MG63 (cell line): ENCODE measurements at places on chromosomes 6 and 20.

DNA sequence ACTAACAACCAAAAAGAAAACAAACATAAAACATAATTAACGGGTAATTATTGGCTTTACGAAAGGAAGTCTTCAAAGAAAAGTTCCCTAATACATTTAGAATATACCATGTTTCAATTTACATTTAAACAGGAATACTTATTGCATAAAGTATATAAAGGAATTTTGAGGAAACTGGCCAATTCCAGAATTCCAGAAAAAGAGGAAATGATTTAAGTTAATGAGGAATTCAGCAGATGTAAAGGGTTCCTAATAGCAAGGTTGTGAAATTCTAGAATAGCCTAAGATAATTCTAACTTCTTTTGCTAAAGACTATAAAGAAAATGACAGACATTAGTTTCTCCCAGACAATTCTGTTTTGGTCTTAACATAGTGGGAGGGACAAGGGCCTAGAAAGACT is 35.0 kb downstream of the DTNBP1 start:
- no peak for DNase-seq

GRCh38 chr6:113402544-113402943 is 454.6 kb upstream of the MARCKS start:
- no peak for DNase-seq

- DNase-seq, result no peak
These were observed 62.5 kb downstream of the EPB41L2 start for GRCh38 chr6:131000544-131000943.

DNA sequence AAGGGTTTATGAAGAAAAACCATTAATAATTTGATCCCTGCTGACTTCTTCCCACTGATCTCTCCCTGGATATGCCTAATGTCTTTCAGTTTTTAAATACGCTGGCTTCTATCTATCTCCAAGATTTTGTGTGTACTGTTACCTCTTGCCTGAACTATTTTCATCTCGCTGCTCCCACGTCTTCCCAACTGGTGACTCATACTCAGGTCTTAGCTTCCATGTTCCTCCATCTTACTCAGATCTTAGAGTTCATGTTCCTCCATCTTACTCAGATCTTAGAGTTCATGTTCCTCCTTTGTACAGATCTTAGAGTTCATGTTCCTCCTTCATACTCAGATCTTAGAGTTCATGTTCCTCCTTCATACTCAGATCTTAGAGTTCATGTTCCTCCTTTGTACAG is 21.6 kb downstream of the GPR6 start:
- DNase-seq, result no peak

DNA sequence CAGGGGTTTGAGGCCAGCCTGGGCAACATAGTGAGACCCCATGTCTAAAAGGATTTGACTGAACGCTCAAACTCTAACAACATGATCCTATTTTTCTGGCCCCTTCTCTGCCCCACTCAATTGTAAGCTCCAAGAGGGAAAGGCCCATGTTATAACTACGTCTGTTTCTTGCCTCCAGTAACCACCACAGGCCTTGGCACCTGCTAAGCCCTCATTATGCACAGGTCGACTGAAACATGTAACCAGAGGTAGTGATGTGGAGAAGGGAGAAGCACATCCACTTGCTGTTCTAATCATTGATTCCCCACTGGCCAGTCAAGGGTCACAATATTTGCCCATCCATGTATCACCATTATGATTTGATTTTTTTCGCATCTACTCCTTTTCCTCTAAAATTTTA is 475.5 kb downstream of the KIF16B start:
- DNase-seq, result no peak

GRCh38 chr20:58867211-58867610 is 14.7 kb downstream of the GNAS start:
- DNase-seq, result no peak

GRCh38 chr6:10014557-10014956 is 400.3 kb downstream of the TFAP2A start:
- DNase-seq, result peak; percentile 71

DNA sequence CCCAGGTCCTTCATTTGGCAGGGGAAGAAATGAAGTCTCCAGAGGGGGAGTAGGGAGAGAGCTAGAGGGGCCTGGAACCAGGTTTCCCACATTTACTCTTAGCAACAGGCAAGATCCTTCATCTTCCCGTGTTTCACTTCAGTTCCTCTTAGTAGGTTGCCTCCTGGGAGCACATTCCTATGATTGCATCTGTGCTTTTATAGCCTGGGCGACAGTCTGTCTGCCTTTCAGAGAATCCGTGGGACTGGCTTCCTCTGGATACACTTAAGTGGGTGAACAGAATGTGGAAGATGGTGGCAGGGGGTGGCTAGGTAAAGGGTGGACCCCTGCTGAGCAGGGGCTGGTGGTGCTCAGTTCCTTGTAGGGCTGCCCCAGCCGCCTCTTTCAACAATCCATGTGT is 33.4 kb downstream of the STK35 start:
- no peak for DNase-seq

DNA sequence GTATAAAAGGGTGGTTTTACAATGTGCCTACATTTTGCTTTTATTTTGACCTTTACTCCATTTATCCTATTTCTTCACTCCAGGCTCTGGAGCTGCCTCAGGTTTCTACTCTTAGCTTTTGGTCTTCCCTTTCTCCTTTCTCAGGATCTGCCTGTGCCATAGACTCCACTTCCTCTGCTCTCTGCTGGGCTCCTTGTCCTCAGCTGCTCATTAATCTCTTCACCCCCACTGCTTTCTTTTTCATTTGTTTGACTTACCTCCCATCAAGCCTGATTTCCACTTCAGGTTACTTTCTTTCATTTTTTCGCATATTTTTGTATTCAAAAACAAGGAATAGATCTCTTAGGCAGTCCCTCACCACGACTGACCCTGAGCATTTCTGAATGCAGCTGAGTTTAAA is 106.8 kb downstream of the COL19A1 start:
- no peak for DNase-seq

DNA sequence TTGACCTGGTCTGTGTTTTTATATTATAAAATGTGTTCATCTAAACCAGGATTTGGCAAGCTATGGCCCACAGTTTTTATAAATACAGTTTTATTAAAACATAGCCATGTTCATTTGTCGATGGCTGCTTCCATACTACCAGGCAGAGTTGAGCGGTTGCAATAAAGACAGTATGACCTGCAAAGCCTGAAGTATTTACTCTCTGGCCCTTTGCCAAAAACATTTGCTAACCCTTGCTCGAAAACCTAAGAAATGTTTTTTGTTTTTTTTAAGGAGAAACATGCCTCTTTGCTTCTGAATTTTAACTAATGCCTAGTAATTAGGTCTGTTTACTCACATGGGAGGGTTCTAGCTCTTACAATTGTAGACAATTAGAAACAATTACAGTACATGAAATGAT is 67.4 kb upstream of the SMIM28 start:
- DNase-seq, result no peak

DNA sequence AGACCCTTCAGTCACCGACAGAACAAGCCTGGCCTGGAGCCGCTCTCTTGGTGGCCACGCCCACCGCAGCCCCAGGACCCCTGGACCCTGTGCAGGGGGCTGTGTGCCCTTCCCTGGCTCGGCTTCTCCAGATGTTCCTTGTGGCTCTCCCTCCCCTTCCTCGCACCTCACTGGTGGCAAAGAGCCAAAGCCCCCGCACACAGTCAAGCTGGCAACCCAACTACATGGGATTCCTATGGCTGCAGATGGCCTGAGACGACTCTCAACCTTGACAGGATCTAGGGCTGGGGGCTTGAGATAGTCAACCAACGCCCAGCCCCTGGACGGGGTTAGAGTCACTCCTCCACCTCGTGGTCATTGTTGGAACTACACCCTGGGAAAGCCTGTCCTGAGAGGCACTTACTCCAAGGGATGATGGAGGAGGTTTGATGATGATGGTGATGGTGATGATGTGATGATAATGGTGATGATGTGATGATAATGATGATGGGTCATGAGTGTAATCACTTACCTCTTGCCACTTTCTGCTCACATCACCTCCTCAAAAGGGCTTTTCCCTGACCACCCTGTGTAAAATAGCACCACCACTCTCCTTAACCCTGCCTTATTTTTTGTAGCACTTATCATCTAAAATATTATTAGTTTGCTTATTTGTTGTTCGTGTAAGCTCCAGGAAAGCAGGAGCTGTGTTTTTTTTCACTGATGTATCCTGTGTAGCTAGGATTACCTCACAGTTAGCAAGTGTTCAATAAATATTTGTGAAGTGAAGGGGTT is 278.4 kb downstream of the LRFN2 start:
- DNase-seq, result peak; percentile 13

DNA sequence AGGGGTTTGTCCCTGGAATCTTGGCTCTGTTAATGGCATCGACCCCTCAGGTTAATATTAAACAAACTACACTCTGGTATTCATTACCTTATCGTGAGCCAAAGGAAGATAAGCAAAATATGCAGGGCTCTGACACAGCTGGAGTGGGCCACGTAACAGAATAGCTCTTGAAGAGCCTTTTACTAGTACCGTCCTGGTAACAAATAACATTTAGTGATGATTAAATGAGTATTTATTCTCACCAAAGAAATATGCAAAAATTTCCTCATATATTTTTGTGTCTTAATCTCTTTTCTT is 20.1 kb upstream of the UTRN start:
- DNase-seq, result no peak

GRCh38 chr6:135921188-135921587 is 69.7 kb downstream of the PDE7B start:
- no peak for DNase-seq

DNA sequence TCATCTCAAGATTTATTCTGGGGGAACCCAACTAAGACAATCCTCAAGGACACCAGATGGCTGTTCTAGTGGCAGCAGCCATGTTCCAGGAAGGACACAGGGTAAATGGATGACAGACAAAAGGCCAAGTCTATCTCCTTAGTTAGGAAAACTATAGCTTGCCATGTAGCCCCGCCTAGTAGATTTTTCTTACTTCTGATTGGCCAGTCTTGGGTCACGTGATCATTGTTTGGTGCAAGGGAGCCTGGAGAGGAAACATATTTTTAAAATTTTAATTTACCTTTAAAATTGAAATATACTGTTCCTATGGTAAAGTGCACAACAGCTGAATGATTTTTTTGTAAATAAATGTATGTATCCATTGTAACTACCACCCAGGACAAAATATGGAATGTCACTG is 4.4 kb upstream of the KCNS1 start:
- DNase-seq, result no peak

GRCh38 chr20:44104798-44105517 is 82.0 kb downstream of the JPH2 start:
- DNase-seq, result peak; percentile 83

DNA sequence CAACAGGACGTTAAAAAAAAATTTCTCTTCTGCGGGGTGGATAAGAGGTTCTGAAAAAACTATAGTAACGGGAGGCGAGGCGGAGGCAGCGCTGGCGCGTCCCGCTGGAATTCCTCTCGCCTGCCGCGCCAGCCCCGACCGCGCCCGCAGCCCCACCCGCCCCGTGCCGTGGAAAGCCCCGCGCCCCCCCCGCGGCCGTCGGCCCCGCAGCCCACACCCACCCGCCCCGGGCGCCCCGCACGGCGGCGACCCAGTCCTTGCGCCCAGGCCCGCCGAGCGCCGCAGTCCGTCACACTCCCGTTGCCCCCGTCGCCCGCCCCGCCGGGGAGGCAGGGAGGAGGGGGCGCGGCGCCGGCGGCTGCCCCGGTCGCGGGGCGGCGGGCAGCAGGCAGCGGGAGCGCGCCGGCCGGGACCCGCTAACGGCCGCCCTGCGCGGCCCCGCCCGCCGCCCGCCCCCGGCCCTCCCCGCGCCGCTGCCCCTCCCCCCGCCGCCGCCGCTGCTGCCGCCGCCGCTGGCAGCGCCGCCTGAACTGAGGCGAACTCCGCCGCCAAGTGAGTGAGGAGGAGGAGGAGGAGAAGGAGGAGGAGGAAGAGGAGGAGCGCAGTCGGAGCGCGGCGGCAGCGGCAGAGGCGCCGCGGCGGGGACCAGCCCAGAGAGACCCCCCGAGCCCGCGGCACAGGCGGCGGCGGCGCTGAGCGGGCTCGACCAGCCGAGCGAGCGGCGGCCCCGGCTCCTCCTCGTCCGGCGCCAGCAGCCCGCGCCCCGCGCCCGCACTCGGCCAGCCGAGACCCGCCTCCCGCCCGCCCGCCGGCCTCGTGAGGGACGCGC is at the start of gene QKI:
QKI (plus strand) TSS at position 602 of the 829 bp plus-strand sequence. CDS start 476 bp downstream, outside the sequence.
- DNase-seq, result peak; percentile 86

DNA sequence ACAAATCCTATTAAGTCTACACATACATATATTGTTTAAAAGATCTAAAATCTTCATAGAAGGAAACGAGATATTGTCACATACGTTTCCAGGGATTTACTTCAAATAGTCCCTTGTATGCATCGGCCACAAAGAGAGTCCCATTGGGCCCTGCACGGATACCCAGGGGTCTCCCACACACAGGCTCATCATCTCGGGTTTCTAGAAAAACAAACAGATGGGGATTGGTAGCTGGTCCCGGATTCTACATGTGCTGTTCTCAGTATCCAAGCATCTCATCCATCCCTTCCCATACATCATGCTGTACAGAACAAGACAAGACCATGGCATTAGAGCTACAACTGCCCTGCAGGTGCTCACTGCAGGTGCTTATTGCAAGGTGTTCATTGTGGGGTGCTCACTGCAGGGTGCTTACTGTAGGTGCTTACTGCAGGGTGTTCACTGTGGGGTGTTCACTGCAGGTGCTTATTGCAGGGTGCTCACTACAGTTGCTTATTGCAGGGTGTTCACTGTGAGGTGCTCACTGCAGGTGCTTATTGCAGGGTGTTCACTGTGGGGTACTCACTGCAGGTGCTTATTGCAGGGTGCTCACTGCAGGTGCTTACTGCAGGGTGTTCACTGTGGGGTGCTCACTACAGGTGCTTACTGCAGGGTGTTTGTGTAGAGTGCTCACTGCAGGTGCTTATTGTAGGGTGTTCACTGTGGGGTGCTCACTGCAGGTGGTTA is 21.0 kb downstream of the APMAP start:
- no peak for DNase-seq

DNA sequence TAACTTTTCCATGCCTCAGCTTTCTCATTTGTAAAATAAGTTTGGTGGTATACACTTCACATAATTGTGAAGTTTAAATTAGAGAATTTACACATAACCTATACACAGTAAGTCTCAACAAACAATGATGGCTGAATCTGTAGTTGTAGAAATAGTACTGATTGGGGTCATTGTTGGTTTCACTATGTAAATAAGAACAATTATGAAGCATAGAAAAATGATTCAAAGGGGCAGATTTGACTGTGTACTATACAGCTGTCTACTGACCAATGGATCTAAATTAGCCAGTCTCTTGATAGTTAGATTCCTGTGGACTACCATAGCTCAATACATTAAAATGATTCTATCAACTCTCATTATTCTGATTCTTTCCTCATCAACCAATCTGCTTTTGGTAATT is 181.1 kb upstream of the STXBP5 start:
- DNase-seq, result no peak

DNA sequence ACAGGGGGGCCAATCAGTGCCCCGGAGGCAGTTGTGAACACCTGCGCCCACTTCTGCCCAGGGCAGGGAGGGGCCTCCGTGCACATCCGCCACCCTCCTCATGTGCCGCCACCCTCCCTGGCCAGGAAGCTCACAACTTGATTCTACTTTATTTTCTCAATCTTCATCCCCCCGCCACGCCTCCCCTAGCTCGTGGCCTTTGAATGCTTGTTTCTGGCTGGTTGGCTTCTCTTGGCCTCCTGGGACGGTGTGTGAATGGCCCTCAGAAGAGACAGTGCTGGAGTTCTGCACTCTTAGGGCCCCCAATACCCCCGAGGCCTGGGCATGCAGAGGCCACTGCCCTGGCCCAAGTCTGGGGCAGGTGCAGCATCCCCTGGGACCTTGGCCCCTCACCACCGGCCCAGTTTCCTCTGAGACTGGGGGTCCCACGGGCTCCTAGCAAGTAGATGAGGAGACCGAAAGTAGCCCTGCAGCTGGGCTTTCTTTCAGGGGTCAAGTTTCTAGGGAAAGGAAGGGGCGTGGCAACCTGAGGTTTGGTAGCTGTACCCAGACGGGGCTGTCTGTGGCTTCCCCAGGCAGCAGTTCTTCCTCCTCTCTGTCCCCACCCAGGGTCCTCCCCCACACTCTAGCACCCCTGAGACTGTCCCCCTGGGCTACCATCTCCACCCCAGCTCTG is 1.3 kb downstream of the RGS19 start:
- DNase-seq, result no peak
